Activated CD4-positive, alpha-beta T cell treated with anti-CD3 and anti-CD28 coated beads, Interleukin-2, amount 50 U/mL, for 24 hours (primary cell): ENCODE measurements at places on chromosomes 5 and 9.
A peak's percentile ranks its signal among the peaks of the same experiment; 100 is the strongest.

DNA sequence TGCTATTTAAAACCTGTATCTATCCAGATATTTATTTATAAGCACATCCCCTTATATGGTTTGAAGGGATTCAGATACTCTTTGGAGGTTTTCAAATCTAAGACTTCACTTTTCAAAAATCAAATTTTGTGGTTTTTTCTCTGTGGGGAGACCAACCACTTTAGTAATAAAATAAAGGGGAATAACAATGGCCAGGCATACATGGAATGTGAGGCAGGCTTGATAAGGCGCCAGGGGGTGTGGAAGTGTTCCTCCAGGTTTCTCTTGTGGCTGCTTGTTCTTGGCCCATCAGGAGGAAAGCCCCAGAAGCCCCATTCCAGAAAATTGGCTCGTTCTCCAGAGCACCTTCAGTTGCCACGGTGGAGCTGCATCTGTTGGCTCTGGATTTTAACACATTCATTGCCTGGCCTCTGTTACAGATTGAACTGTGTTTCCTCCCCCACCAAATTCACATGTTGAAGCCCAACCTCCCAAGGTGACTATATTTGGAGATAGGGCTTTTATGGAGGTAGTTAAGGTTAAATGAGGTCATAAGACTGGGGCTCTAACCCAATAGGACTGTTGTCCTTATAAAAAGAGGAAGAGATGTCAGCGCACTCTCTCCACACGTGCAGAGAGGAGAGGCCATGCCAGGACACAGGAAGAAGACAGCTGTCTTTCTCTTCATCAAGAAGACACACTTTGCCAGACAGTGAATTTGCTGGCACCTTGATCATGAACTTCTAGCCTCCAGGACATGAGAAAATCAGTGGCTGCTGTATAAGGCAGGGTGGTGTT is 195.9 kb downstream of the TMEM38B start:
- no peak for DNase-seq

GRCh38 chr5:85182344-85182743 is 797.7 kb upstream of the EDIL3 start:
- no peak for DNase-seq

- DNase-seq, result no peak
Measured at GRCh38 chr5:96843140-96843539, 33.2 kb upstream of the ERAP2 start.

DNA sequence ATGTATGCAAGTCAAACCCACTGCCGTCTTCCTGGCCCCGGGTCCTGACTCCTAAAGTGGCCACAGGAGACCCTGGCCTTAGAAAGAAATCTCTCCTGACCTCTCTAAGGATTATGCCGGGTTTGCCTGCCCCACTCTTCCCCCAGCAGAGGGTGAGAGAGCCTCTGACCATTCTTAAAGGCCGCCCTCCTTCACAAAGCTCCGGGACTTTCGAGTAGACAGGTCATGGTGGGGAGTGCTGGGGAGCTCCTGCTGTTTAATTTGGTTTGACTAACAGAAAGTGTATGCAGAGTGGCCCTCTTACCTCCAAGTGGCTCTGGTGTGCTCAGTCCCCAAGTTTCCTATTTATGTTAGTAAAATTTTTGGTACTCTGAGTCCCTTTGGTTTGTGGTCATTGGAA is 111.8 kb downstream of the LRRC70 start:
- no peak for DNase-seq

DNA sequence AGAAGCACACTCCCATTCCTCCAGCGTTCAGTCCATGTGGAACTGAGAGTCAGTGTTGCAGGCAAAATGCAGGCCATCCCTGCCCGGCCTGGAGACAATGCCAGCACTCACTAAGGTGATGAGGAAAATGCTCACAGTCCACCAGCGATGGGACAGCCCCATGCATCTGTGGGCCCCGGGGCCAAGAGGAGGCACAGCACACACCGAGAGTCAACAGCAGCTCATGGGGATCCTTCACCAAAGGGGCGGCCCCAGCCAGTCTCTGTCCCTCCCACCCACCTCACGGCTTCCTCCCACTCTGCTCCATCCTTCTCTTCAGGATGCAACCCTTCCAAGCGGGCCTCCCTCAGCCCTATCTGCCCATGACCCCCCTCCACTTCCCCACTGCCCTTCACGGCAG is 6.2 kb downstream of the SEMA4D start:
- no peak for DNase-seq

- peak; percentile 81 for DNase-seq
Measured at GRCh38 chr9:136799854-136800657, 3.9 kb downstream of the CCDC183 start.

DNA sequence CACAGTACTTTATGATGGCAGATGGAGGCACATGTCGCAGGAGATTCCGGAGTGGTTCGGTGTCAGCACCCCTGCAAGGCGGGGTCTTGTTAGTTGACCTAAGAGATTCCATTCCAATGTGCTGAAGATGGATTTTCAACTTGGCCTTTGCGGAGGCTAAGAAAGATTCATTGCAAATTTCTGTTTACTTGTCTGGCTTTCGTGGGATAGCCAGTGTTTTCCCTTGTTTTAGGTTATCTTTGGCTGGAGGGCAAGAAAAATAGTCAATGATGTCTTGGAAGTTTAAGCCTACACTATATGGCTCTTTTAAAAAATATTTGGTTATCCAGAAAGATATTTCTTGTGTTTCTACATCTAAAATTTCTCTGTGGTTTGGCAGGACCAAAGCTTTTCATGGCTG is 123.6 kb upstream of the PTCH1 start:
- no peak for DNase-seq

- no peak for DNase-seq
Measured at GRCh38 chr5:128844354-128844923, 120.8 kb upstream of the SLC27A6 start.

- DNase-seq, result no peak
Measured at GRCh38 chr9:37283730-37284325, 138.7 kb upstream of the GRHPR start.

DNA sequence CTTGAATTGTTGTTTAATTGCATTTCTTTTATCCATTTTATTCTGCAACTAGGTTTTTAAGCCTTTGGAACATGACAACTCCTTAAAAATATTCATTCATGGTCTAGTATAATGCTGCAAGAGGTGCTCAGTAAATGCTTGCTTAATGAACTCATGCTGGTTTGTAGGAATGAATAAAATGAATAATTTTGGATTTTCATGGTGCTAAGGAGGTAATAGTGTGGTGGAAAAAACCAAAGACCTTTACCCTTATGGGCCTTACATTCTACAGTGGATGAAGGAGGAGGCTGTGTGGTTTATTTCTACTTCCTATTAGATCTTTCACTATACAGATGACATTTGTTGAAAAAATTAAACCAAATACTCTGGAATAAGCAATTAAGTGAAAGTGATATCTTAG is 43.4 kb downstream of the LRRTM2 start:
- DNase-seq, result no peak

GRCh38 chr9:100317706-100318105 is 35.0 kb downstream of the TEX10 start:
- no peak for DNase-seq

DNA sequence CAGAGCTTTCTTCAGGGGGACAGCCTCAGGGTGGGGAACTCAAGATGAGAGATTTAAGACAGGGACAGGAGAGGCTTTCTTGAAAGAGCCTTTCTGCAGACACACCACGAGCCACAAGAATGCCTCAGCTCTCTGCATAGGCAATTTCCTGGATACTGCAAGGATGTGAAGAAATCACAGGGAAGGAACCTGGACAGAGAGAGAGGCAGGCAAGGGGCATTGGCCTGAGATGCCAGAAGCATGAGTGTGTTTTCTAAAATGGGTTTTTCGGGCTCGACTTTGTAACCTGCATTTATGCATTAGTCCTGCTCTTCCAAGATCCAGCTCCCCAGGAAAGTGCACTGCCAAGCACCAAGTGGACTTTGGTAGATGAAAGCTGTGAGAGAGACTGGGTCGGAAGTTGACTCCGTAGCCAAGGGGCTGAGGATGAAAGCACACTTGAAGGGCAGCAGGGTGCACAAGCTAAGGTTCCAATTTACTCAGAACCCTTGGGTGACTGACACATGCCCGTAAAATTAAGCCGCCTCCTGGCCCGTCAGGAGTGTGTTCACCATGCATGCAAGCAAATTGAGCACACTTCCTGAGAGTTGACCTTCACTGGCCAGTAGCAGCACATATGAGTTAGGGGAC is 90.9 kb downstream of the CFAP90 start:
- DNase-seq, result no peak

DNA sequence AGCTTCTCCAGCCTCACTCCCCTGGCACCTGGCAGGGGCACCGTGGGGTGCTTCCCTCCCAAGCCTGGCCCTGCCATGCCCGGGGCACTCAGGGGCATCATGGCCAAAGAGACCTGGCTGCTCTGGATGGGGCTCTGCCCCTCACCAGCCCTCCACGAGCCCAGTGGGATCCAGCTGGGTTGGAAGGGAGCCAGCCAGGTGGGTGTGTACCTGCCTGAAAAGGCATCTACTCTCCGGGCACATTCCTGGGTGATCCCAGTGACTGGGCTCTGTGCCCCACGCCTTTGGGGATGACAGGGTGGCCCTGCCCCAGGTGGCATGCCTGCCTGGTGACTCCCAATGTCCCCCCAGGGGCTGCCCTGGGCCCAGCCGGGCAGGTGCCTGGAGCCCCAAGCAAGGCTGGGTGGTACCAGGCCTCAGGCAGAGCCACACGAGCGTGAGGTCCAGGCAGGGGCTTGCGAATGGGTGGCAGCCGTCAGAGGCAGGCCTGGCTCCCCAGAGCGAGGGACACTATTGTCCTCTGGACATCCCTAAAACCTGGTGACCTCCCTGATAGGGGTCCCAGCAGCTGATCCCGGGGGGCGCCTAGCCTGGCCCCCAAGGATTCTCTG is 777 bp downstream of the GPSM1 start:
- no peak for DNase-seq

- DNase-seq, result no peak
Measured at GRCh38 chr9:8613346-8613825, 813.8 kb upstream of the DMAC1 start.

GRCh38 chr9:6944093-6944551 is 186.3 kb downstream of the KDM4C start:
- DNase-seq, result no peak

- no peak for DNase-seq
Measured at GRCh38 chr5:3310541-3311261, 284.9 kb upstream of the IRX1 start.
